ENCODE measurements at places on chromosomes 6 and 20.

GRCh38 chr6:89032599-89032998 lies 48.0 kb upstream of the PNRC1 start:
- no peak for DNase-seq

GRCh38 chr6:89758830-89759229 lies 60.8 kb downstream of the MDN1 start:
- no peak for DNase-seq

DNA sequence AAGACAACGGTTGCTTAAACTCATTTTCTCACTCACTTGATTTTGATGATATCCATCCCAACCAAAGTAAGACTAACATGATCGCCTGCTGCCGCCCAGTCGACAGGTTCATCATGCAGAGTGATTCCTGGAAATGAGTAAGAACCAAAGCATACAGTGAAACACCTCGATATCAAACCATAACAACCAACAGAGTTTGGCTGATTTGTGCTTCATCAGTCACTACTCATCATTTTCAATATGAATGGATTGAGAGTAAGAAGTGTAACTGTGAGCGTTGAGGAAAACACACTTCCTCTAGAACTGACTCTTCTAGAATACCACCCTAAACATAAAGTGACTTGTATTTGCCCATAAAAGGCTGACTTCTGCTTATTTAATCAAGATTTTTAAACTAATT lies 29.2 kb upstream of the ALDH8A1 start:
- DNase-seq, result no peak

DNA sequence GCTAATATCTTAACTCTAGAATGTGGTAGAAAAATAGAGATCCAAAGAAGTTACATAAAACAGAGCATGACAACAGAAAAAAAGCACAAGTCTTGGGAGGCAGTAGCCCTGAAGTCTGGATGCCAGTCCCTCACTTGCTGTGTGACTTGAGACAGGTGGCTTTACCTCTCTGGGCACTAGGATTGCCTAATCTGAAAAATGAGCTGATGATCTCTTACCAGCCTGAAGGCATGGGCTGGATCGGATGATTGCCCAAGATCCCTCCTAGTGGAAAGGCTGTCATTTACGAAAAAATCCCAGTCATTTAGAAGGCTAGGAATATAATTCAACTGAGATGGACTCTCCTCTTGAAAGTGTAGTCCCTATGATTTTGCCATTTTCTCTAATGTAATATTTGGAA lies 10.9 kb upstream of the GCM1 start:
- no peak for DNase-seq

GRCh38 chr20:63572071-63572787 lies 1.8 kb downstream of the HELZ2 start:
- no peak for DNase-seq

DNA sequence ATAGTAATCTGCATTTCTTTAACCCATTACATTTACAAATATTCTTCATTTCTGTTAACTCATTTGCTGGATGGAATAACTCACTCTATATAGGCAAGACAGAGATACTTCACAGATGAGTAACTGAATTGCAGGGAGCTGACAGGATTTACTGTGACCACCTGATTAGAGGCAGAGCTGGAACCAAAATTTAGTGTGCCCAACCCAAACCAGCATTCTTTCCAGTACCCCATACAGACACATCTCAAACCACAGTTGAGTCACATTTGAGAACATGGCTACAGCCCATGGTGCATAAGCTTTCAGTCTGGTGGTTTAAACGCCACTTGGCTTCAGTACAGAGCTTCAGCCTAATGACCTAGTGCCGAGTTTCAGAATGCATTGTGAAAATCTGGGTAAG lies 138.4 kb upstream of the TENT5A start:
- DNase-seq, result no peak

DNA sequence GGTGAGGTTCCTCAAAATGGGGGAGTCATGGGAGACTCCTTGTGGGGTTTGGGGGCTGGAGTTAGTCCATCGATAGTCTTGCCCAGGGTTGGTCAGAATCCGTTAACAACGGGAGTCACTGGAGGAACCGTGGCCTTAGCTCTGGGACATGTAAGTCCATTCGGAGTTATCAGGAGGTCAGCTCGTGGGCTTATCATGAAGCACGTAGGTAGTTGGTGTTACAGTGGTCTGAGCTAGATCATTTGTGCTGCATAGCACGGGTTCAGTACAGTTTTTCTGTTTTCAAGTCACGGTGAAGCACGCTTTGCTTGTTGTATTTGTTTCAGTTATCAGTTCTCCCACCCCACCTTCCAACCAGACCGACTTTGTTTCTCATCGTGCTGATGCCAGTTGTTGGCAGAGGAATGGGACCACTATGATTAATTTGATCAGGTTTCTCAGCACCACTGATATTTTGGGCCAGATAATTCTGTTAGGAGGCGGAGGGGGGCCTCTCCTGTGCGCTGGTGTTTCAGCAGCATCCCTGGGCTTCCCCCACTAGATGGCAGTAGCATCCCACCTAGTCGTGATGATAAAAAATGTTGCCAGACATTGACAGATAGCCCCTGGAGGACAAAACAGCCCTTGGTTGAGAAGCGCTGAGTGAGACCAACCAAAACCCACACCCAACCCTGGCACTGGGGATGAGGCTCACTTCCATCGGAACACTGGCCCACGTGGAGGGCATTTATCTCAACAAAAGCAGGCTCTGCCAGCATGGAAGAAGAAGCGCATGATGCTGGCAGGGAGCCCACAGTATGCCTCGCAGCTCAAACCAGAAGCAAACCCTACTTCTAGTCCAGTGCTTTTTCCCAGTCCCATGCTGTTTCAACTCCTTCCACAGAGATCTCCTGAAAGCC lies 2.2 kb upstream of the APMAP start:
- peak; percentile 77 for DNase-seq

DNA sequence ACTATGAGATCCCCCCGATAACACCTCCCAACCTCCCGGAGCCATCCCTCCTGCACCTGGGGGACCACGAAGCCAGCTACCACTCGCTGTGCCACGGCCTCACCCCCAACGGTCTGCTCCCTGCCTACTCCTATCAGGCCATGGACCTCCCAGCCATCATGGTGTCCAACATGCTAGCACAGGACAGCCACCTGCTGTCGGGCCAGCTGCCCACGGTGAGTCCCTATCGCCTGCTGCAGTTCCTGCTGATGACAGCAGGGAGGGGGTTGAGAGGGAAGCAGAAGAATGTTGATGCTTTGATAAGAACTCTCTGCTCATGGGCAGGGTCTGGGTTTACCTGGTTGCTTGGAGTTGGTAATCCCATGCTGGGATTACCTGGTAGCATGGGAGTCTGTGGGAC lies 91.9 kb downstream of the TOX2 start:
- DNase-seq, result no peak

DNA sequence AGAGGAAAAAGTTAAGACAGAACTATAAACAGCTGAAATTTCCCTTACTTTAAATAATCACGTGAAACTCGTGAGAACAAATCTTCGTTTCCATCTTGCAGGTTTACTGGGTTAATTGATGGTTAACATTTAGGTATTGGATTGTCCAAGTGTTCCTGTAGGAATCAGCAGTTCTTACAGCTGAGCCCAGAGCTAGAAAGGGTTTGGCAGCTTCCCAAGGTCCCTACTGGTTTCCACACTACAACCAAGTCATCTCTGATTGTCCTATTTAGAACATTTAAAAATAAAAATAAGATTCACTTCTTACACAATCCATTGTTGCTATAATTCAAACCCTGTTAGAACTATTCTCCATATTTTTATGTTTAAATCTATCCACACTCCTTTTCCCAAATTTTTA lies 15.8 kb downstream of the MPC1 start:
- DNase-seq, result no peak

DNA sequence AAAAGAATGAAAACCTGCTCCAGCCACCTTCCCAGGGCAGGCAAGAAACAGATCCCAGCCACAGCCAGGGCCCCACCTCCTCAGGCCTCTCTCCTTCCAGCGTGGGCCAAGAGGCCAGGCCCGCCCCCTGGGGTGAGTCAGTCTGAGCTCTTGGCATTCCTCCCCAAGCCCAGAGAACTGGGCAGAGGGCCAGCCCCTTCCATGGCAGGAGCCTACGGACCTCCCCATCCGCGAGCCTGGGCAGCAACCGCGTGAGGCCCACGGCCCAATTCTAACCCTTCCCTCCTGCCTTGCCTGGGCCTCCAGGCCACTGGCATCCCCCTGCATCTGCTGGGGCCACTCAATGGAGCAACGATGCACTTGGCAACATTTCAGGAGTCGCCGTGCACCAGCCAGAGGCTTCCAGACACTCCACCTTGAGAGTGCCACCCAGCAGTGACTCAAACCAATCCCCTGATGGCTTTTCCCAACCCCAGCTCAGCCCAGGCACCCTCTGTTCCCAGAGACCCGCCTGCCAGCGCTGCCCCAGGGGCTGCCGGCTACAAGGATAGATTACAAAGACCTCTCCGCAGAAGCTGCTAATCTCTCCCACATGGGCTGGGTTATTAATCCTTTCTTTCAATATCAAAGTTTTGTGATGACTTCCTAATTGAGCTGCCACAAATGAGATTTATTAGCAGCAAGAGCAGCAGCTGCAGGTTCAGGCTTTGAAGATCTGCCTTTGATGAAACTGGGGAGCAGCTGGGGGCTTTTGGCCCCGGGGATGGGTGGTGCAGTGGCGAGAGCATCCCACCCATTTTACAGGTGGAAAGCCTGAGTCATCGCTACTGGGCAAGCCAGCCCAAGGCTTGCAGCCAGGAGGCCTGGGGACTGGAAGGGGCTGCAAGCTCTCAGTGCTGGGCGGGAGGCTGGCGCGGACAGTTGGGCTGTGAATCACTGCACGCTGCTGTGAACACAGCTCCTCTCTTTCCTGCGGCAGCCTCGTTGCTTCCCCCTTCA lies 85.7 kb downstream of the NFATC2 start:
- no peak for DNase-seq

DNA sequence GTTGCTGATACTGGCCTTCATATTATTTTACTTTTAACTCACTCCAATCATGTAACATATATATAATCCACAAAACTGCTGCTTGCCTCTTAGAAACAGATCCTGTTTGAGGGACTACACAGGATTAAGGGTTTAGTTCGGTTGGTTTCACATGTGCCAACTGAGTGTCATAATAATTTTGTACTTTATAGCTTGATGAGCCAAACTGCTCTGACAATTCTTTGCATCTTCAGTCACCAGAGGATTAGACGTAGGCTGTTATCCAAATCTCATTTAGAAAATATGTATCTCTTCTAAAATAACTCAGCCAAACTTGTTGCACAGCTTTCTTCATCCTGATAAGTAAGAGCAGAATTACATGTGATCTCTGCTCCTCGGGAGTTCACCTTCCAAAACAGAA lies 643.6 kb upstream of the PTCHD4 start:
- DNase-seq, result no peak

DNA sequence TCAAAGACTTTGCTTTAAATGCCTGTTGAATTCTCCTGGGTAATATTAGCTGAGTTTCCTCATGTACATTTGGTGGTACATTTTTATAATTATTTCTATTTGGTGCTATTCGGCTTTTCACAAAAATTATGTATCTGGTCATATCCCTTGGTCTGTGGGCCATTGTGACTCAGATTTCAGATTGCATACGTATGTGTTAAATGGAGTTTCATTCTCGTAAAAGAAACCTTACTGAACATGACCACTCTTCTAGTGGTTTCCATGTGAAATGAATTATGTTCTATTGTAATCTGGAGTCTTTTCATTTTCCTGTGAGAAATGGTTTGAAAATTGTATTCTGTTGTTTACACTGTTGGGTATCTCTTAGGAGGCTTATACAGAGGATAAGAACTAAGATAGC lies 386.2 kb upstream of the FLRT3 start:
- no peak for DNase-seq

- no peak for DNase-seq
These were observed 75.5 kb downstream of the NOL4L start for GRCh38 chr20:32509639-32510066.

DNA sequence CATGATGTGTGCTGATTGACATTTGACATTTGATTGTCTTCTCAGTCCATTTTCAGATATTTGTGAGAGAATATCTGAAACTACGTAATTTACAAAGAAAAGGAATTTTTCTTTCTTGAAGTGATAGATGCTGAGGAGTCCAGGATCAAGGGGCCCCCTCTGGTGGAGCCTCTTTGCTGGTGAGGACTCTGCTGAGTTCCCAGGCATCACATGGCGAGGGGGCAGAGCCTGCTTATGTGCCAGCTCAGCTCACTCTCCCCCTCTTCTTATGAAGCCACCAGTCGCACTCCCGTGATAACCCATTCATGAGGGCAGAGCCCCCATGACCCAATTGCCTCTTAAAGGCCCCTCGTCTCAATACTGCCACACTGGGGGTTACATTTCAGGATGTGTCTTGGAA lies 91.3 kb downstream of the RPP40 start:
- DNase-seq, result no peak

GRCh38 chr6:105896052-105896820 lies 189.9 kb upstream of the PRDM1 start:
- no peak for DNase-seq

DNA sequence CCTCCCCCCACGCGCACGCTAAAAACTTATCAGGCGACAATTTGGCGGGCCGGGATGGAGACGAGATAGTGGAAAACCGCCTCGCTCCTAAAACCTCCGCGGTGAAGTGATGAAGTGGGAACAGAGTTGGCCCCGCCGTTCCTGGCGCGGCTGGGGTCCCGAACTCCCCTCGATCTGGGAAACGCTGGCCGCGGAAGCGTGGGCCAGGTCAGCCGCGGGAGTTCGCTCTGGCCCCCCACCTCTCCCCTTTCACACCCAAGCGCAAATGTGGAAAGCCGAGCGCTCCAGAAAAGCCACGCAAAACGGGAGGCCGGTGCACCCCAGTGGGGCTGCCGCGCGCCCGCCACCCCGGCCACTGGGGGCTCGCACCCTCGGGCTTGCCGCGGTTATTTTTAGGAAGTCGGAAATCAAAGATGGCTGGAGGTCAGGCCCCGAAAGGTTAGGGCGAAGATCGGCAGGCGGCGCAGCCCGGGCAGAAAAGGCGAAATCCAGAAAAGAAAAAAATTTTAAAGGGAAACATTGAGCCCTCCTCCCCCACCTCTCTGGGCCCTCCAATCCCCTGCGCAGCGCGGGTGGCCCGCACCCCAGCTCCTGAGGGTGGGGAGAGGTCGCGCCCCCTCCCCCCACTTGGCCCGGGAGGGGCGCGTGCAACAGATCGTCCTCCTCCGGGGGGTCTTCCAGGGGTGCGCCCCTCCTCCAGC lies 1.0 kb downstream of the SALL4 start:
- no peak for DNase-seq

DNA sequence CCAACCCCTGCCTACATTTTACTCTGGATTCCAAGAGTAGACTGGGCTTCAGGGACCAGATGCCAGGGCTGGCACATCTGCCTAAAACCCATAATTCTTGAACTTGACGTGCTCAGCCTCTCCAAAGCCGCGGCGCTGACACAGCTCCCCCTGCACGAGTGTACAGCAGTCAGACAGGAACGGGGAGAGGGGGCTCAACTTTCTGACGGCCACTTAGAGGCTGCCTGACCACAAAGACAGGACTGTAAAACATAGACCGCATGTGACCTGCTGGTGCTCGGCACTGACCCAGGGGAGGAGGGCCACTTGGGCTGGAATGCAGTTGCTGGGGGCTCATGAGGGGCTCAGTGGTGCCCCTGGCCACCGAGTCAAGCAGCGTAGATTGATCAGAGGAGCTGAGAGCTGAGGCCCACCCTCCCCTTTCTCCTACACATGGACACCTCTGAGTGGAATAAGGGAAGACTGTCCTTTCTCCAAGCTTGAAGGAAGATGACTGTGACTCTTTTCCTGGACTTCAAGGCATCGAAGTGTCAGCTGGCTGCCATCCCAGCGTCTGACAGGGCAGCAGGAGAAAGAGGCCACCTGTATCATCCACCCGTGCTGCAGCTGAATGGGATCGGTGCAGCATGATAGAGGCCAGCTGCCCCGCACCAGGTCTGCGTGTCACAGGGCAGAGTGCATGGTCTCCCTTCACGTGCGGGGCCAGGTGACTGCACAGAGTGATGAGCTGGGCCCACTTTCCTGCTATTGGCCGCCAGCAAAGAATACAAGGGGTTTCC lies 171.3 kb upstream of the AGPAT4 start:
- no peak for DNase-seq
